PC-3 (cell line): ENCODE measurements at places on chromosomes 12 and 14.
A peak's percentile ranks its signal among the peaks of the same experiment; 100 is the strongest.

DNA sequence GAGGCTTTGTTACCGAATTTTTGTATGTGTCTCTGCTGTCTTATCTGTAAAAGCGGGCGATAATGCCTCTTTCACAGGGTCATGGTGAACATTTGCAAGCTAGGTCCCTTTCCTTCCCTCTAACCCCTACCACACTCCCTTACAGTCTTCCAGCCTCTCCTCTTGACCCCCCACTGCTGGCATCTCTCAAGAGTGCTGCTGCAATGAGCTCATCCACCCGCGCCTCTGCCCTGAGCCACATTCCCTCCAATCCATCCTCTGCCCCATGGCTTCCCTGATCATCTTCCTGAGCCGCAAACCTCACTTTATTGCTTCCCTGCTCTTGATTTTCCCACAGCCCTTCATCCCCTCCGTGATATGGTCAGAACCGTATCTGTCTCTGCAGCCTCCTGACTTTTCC, 343.6 kb downstream of the BCL11B start:
- no peak for DNase-seq

GRCh38 chr14:22536853-22537338, 52.1 kb downstream of the DAD1 start:
- DNase-seq = peak; percentile 98

DNA sequence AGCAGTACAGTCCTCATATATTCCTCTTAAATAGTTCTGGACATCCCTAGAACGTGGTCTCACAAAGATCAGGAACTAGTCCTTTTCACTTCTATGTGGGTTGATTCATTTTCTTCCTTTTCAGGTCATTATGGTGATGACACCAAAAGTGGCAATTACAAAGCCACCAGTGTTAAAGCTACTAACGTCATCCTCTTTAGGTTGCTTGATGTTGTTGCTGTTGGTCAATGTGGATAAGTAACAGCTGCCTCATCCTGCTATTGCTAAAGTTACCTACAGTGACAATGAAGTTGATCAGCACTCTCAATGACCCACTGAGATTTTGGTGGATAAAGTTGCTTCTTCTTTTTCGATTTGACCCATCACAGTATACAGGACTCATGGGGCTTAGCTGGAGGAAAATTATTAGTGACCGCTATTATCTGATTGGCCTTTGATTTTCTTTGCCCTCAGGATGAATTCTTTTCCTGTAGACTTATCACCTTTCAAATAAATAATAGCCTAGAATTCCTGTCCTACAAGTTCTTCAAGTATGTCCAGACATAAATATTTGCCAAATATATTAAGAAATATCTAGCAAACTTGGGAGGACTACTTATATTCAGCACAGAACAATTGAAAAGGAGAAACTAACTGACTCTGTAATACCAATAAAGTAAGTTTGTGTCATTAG, 54.0 kb upstream of the ATP2B1 start:
- DNase-seq = peak; percentile 88

GRCh38 chr14:28757786-28758185, 8.8 kb upstream of the FOXG1 start:
- no peak for DNase-seq

GRCh38 chr12:52752516-52752915, 24.6 kb downstream of the KRT76 start:
- DNase-seq = no peak

DNA sequence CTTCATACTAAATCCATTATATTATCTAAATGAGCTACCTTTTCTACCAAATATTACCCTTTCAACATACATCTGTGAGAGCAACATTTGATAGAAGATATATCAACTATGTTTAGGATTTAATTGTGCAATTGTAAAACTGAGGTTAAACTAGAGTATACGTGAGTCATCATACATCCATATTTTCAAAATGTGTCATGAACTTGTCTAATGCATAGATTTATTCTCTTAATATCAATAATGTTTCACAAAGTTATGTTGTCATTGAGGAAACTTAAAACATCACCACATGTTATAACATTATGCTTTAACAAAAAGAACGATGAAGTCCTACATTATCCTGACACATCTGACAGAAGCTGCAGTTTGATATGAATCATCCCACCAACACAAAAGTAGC, 645.5 kb upstream of the NOVA1 start:
- DNase-seq = peak; percentile 60

GRCh38 chr12:5189173-5189572, 145.5 kb downstream of the KCNA5 start:
- DNase-seq = no peak

DNA sequence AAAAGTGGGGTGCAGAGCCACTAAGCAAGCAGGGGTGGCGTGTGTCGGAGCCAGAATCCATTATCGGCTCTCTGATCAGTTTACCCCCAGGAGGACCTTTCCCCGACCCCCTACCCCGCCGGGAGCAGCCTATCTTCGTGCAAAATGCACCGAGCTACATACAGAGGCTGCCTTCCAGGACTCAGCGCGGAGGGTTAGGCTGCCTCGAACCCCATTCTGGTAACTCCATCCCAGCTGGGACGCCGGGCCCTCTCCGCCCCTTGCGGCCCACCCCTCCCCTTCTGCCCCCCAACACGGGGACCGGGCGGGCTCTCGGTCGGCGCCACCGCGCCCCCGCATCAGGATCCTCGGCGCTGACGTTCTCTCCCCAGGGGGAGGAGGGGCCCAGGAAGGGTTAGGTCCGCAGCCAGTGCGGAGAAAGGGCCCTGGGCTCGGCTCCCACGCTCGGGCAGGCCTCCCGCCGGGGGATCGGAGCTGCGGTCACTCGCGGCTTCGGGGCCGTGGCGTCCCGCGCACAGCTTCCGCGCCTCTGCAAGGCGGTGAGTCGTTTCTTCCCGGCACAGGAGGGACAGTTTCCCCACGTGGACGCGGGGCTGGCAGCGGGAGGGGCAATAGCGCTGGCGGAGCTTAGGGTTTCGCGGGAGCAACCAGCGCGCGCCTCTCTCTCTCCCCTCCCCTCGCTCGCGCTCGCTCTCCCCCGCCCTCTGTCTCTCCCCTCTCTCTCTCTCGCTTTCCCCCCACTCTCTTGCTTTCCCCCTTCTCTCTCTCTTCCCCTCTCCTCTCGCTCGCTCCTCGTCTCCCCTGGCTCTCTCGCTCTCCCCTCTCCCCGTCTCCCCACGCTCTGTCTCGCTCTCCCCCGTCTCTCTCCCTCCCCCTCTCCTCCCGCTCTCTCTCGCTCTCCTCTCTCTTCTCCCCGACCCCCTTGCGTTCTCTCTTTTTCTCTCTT, 12.5 kb upstream of the MAP3K9 start:
- DNase-seq = peak; percentile 41

DNA sequence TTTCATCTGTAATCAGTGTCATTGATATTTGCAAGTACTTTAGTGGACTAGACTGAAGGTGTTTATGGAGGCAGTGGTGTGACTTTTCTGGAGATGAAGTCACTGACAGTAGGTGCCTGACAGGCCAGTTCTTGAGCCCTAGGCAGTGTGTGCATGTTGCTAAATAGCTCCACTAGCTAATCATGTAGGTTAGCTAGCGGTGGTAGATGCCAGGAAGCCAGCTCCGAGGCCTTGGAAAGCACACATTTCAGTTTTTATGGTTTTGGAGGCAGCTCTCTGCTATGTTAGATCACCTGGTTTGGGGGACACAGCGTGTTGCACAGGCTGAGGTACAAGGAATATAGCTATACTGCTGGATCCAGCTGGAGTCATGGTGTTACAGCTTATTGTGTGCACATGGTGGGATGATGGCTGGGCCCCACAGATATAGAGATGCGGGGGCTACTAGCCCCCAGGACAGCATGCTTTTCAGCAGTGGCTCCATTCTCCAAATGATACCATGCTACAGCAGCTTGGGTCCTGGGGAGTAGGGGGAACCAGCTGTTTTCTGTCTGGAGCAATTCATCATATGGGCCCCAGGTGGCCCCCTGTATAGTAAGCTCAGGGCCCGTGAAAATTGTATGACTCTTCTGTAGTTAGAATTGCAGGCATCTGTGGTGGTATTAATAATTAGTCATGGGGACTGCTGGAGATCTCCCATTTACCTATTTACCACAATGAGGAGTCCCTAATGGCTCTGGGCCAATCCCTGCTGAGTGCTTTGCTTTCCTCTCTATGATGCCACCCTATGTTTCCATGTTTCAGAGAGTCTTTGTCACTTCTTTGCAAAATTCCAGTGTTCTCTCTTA, 367.2 kb upstream of the LMO3 start:
- no peak for DNase-seq

GRCh38 chr12:64883264-64884163, 59.1 kb downstream of the TBC1D30 start:
- DNase-seq = no peak

DNA sequence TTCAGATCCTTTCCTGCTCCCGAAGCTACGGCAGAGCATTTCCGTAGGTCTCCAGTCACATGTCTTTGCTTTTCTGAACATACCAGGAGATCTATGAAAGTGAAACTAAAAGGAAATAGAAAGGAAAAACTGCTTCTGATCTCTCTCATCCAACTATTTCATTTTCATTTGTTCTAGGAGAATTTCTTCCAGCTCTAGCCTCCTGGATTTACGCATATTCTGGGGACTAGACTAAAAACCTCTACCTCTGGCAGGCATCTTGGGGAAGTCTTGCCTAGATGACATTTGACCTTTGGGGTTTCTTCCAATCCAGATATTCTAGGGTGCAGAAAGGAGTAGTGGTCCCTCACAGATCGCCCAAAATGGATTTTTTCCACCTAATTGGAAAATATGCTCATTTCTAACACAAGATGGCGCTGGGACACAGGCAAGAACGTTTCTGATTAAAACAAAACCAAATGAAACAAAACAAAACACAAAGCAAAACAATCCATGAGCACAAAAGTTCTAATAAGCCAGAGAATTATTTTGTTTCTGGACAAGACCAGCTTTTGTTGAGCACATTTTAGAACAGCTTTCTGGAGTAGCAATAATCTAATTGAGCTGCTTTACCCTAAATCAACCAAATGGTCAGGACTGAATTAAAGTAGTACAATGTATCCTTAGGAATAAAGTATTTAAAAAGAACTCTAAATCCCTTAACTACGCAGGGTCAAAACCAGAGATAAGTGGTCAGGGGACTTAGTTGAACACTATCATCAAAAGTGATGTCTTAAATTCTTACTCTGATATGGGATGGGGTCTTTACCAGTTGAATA, 12.3 kb upstream of the PARP11 start:
- peak; percentile 40 for DNase-seq

GRCh38 chr14:59846595-59846994, 24.0 kb downstream of the RTN1 start:
- no peak for DNase-seq

GRCh38 chr14:84108746-84109457, 1421.0 kb upstream of the FLRT2 start:
- peak; percentile 41 for DNase-seq

- no peak for DNase-seq
Observed at GRCh38 chr12:124309231-124309630, 14.3 kb downstream of the RFLNA start.

GRCh38 chr14:101737414-101738339, 23.8 kb upstream of the PPP2R5C start:
- DNase-seq = no peak

GRCh38 chr12:46892034-46892705, 66.4 kb upstream of the SLC38A4 start:
- no peak for DNase-seq

DNA sequence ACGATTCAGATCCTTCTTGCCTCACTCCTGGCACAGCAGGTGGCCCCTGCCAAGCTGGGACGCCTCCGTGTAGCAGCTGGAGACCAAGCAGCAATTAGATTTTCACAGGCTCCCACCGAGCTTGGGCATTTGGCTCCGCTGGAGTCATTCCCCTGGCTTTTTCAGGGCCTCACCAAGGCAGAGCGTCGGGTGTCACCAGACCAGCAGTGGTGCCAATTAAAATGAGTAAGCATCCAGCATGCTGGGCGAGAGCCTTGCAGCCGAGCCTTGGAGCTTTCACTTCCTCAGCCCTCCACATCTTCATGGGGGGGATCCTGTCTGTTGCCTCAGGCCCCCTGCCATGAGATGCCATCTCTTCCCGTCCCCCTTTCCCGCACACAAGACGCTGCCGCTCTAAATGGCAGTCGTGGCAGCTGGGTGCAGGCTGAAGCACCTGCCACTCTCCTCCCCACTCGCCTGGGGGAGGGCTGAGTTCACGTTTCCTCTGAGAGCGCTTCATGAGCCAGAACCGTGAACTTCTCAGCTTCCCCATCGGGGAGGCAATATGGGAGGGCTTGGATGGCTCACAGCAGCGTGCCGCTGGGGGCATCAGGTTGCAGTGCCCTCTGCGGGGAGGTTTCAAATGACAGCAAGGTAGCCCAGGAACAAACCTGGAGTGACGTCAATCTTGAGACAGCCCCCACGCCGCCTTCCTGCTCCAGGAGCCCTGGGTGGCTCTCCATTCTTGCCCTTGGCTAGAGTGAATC, 11.7 kb downstream of the TPCN1 start:
- no peak for DNase-seq

GRCh38 chr14:76309572-76310162, 66.3 kb upstream of the ESRRB start:
- DNase-seq = no peak

DNA sequence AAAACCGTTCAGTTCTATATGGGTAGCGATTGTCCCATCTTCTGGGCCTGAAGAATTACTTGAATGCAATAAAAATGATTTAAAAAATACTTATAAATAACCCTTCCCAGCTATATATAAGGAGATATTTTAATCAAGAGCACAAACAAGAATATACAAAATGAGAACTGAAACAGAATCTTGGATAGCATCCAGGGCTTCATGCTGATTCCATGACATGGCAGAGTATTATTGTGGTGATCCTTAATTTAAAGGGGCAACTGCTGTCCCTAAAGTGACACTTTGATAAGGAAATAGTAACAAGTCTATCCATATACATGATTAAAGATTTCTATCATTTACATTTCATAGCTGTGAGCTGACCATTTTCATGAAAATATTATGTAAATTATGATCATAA, 18.8 kb downstream of the WBP11 start:
- no peak for DNase-seq

GRCh38 chr12:95848575-95849388, 10.0 kb upstream of the SNRPF start:
- peak; percentile 67 for DNase-seq

DNA sequence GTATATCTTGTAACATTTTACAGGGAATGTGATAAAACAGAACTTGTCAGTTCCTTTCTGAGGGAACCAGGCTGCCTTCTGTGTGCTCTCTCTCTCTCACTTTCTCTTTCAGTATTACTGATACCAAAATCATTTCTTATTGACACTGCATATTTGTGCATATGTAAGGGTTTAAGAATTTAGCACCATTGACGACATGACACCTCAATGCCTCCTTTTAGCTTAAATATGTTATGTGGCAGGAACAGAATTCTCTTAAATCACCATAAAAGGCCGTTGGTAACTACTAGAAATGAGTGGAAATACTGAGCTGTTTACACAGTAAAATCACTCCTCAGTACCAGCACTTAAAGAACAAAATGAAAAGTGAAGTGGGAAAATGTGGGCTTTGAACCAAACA, 457.7 kb upstream of the SYT1 start:
- no peak for DNase-seq

GRCh38 chr14:22379727-22380126, 209.3 kb downstream of the DAD1 start:
- peak; percentile 43 for DNase-seq

DNA sequence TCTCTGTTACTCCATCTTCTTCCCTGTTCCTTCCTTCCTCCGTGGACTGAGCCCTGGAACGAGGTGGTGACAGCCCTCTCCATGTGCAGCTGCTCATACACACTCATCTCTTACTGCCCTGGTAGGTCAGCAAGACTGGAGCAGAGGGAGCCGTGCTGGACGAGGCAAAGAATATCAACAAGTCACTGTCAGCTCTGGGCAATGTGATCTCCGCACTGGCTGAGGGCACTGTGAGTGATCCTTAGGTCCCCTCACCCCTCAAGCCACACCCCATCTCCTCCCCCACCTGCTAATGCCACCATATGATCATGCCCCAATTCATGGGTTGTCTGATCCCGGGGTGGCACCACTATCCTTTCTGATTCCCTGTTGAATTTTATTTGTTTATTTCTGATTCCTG, 19.0 kb downstream of the KIF5A start:
- no peak for DNase-seq
